NCI-H1436 treated with DMSO at 0.1 percent for 48 hours (cell line): ENCODE measurements at places on chromosomes 2 and 18.

DNA sequence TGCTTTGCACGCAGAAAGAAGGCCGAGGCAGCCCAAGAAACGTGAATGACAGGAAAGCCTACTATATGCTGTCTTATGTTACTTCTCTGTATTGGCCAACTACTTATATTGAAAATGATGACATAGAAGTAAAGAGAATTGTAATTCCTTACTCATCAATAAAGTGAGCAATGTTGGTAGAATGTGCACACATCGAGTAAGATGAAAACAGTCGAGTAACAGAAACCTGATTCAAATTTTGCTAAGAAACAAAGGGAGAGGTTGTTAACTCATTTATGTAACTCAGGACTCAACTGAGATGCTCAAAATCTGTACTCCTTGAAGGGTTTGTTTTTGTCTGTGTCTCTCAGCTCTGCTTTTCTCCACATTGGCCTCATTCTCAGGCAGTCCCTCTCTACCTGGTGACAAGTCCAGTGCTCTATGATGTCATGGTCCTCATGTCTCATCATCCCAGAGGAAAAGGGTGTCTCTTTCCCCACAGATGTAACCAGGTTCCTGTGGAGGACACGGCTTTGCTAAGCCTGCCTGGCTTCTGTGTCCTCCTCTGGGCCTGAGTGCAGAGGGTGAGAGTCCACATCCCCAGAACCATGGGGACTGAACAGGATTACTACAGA, 30.3 kb upstream of the CCDC93 start:
- DNase-seq, result no peak

DNA sequence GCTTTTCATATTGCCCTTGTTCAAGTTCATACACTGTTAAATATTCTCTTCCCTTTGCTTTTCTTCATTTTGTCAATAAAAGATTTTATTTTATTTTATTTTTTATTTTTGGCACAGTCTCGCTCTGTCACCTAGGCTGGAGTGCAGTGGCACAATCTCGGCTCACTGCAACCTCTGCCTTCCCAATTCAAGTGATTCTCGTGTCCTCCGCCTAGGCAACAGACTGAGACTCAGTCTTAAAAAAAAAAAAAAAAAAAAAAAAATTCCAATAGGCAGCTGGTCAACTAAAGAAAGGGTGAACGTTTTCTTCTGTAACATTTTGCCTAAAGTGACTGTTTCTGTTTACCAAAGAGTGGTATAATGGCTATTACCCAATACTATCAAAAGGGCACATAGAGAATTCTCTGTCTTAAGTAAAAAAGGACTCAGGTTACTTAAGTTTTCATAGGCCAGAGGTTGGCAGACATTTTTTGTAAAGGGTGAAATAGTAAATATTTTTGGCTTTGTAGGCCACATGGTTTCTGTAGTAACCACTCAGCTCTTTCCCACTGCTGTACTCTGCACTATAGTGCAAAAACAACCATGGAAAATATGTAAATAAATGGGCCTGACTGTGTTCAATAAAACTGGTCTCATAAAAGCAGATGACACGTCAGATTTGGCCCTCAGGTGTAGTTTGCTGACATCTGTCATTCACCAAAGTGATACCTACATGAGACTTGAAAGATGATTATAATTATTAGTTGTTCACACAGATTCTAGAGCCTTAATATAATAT, 113.4 kb downstream of the MIB1 start:
- DNase-seq, result no peak

- no peak for DNase-seq
Measured at GRCh38 chr2:3159782-3160545, 217.7 kb downstream of the EIPR1 start.

DNA sequence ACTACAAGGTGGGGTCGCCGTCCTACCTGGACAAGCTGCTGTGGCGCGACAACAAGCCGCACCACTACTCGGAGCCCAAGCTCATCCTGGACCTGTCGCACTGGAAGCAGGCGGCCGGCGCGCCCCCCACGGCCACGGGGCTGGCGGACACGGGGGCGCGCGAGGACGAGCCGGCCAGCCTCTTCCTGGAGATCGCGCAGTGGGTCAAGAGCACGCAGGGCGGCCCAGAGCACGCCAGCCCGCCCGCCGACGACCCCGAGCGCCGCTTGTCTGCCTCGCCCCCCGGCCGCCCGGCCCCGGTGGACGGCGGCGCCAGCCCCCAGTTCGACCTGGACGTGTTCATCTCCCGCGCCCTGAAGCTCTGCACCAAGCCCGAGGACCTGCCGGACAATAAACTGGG, 90.4 kb downstream of the MRO start:
- no peak for DNase-seq

DNA sequence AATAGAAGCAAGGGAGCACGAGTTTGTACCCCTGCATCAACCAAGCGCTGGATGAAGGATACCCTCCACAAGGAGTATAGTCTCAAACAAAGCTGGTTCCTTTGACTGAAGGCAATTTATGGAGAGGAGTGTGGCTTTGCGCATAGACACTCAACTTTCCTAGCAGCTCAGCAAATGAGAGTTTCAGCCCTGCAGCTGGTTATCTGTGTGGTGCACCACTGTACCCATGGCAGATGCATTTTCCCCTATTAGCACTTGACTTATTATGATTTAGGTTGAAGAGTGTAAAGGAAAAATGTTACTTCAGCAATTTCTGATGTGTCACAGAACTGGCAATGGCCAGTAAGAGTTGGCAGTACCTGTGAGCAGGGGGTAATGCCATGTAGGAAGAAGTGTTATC, 440.1 kb upstream of the LINC00305 start:
- no peak for DNase-seq
